Fibroblast of skin of scalp (primary cell): ENCODE measurements at places on chromosomes 13 and 19.

- DNase-seq: no peak
These were observed 16.6 kb upstream of the NPAS1 start for GRCh38 chr19:47002853-47003610.

DNA sequence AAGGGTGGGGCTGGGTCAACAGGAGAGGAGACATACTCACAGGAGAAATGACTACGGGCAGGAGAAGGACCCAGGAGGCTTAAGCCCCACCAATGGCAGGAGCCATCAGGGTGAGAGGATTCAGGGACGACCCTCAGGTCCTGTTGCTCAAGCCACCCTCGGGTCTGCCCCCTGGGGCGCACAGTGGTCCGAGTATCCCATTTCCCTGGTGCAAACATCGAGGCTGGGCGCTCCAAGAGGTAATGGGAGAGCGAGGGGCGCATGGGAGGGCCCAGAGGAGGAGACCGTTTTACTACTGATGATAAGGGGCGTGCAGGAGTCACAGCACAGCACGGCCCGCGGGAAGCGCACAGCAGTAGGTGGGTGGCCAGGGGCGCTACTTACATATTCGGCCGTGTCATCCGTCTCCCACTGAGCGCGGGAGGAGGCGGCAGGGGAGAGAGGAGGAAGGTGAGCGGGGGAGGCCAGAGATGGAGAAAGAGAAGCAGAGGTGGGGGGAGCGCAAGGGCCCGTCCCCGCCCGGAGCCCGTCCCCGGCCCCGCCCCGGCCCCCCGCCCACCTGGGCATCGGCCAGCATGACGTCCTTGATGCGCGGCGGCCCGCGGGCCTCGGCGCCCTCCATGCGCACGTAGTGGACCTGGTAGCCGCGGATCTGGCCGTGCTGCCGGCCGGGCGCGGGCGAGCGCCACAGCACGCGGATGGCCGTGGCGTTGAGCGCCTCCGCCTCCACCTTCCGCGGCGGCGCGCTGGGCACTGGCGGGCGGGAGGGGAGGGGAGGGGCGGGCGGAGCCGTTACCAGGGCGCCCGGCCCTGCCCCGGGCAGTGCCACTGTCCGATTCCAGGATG lies 111.5 kb downstream of the PTPRS start:
- DNase-seq: no peak

GRCh38 chr19:51821921-51822320 lies 27.0 kb downstream of the FPR3 start:
- DNase-seq: no peak

DNA sequence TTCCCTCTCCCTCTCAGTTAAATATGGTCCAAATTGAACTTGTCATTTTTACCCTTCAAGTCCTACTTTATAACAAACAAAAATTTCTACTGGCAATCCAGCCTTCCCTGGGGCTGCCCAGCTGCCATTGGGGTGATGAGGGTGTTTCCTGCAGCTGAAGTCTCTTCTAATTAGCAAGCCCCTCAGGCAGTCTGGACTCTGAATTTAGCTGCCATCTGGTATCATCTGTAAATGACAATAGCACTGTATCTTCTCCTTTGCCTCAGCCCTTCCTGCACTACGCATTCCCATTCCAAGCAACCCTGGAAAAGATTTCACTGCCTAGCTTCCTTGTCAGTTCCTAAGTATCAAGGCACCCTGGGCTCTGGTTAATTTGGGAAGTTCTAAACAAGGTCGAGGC lies 331.1 kb upstream of the KLF12 start:
- DNase-seq: no peak

DNA sequence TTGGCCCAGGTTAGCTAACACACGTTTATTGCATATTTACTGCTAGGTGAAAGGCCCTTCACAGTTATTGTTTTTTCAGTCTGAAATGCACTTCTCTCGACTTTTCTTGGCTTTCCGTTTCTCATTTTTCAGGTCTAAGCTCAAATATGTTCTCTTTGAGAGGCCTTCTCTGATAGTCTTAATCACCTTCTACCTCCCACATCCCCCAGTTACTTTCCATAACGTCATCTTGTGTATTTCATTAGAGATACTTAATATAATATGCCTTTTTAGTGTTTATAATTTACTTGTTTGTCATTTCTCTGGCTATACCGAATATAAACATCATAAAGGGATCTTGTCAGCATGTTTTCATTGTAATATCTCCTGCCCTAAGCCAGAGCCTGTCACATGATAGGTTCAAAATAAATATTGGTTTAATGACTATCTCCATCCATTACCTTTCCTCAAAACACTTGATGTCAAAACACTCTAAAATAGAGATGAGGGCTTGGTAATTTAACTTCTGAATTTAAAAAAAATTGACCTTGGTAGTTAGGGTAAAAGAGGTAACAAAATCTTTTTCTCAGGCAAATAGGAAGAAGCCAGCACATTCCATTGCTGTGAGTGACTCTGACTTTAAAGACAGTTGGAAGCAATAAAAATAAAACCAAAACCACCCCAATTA lies 168.6 kb upstream of the RFC3 start:
- DNase-seq: no peak

DNA sequence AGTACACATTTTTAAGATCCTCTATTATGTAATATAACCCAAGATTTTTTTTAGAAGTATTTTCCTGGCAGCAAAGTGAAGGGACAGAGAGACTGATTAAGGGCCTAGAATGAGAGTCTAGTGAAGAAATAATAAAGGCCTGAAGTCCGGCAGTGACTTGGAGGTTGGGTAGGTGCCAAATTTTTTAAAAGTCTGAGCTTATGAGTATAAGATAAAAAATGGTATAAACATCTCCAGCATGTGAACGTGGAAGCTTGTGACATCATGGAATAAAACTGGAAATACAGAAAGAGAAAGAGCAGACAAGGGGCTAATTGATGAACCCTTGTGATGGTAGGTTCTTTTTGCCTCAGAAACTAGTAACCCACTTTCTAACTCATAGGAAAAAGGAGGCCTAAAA lies 174.6 kb downstream of the SUCLA2 start:
- peak; percentile 76 for DNase-seq

DNA sequence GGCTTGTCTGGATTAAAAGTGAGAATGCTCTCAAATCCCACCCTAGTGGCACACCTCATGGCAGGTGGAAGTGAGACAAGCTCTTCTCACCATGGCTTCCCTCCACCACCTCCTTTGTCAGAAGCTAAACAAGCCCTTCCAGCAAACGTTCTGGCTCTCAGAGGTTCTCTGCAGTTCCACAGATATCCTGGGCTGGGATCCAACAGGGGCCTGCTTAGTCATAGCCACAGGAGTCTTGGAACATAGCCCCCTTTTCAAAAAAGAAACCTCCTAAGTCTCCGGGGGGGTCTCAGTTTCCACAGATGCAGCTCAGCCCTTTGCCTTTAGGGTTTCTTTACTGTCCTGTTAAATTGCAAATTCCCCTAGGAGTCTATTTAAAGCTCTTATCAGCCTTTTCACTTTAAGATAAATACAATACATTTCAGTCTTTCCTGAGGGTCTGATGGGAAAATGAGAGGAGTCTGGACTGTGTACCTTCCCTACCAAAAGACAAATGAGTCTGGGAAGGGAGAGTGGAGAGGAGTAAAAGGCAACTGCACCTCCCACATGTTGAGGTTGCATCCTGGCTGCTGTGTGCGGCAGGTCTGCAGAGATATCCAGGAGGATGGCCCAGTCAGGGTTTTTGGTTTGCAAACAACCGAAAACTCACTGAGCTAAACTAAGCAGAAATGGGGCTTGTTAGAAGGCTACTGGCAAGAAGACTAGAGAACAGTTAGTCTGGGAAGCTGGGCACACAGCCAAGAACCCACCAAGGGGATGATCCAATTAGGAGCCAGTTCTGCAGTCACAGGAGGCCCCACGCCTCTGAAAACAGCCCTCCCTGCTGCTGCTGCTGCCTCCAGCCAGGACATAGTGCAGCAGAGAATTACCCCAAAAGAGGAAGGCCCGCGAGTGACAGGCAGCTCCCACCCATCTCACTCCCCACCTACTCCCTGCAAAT lies 41.4 kb upstream of the SERP2 start:
- DNase-seq: peak; percentile 95

DNA sequence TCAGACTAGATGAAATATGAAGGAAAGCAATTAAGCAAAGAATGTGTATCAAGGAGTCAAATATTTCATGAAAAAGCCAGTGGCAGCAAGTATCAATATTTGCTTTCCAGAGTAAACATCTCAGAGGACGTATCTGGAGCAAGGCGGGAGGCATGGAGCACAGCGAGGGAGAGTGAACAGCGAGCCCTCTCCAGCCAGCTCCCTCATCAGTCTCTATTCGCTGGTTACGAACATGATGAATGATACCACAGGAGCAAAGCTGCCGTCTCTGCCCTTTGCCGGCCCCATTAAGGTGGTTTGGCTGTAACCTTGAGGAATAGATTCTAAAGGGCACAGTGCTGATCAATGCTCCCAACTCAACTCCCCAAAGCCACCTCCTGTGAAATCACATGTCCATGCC lies 95.8 kb downstream of the CCNA1 start:
- DNase-seq: no peak
